Heart left ventricle (tissue), 16 donors: ENCODE measurements at places on chromosomes 5 and 9. TPM values are rescaled to one million over a fixed set of nuclear protein-coding genes. Genes with fewer than 3 reads are reported as not detected.

SH3PXD2B gene
- 1.1 TPM for polyA plus RNA-seq

SLIT3 gene
- polyA plus RNA-seq: 2.5 TPM

AKNA gene
- 4.4 TPM for polyA plus RNA-seq

MARVELD2 gene
- polyA plus RNA-seq: 0.55 TPM

NOL6 gene
- polyA plus RNA-seq: 28.2 TPM

OBP2B gene
- polyA plus RNA-seq: not detected

DNA sequence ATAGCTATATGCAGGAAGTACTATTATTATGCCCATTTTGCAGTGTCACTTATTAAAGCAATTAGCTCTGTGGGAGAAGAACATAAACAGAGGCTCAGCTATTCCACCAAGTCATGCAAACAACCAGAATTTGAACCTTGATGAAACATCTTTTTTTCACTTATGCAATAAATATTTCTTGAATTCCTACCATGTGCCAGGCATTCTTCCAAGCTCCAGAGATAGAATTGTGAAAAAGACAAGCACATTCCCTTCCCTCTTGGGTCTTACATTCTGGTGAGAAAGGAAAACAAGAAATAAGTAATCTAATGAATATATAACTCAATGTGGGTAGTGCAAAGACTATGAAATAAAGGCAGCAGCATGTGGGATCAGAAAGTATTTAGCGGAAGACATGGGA is 32.1 kb upstream of the ADRB2 start:
- no peaks in the 10 kb centered on the region for H3K36me3 ChIP-seq
- no peaks in the 10 kb centered on the region for H3K4me1 ChIP-seq
- H3K27ac ChIP-seq: no peak overlapping the region
- H3K27me3 ChIP-seq: no peaks in the 10 kb centered on the region
- H3K4me3 ChIP-seq: no peak overlapping the region
- DNase-seq: no peak

- H3K27ac ChIP-seq: no peak overlapping the region
- H3K4me3 ChIP-seq: no peak overlapping the region
- no peak for DNase-seq
- no peaks in the 10 kb centered on the region for H3K36me3 ChIP-seq
Observed at GRCh38 chr9:89787595-89787994, 182.8 kb downstream of the GADD45G start.

DNA sequence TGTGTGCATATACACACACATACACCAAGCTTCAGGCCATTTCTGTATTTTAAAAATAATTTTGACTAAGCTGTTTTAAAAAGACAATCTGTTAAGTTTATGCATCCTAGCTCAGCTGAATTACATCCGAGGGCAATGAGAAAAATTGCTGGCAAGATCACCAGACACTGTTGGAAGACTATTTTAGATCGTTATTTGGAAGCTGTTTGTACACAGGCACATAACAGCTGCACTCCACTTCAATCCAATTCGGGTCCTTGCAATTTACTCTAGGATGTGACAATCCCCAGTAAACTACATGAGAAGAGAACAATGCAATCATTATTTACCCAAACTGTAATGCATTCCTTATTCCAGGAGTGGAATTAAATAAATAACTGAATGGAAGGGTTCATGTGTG is 79.3 kb upstream of the RASA1 start:
- no peak overlapping the region for H3K4me3 ChIP-seq
- H3K4me1 ChIP-seq: no peaks in the 10 kb centered on the region
- H3K36me3 ChIP-seq: no peaks in the 10 kb centered on the region
- H3K27me3 ChIP-seq: no peaks in the 10 kb centered on the region
- H3K27ac ChIP-seq: no peak overlapping the region
- DNase-seq: no peak

DNA sequence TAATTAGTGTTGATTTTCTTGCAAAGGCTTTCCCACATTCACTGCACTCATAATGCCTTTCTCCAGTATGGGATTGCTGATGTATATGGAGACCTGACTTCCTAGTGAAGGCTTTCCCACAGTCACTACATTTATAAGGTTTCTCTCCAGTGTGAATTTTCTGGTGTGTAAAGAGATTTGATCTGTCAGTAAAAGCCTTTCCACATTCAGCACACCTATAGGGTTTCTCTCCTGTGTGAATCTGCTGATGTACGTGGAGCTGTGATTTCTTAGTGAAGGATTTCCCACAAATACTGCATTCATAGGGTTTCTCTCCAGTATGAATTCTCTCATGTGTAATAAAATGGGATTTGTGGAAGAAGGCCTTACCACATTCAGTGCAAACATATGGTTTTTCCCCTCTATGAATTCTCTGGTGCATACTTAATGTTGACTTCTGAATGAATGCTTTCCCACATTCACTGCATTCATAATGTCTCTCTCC is 31.1 kb downstream of the ZNF484 start:
- H3K36me3 ChIP-seq: peaks cover 54% of the 10 kb centered on the region
- no peaks in the 10 kb centered on the region for H3K4me1 ChIP-seq
- H3K4me3 ChIP-seq: no peak overlapping the region
- no peaks in the 10 kb centered on the region for H3K27me3 ChIP-seq

DNA sequence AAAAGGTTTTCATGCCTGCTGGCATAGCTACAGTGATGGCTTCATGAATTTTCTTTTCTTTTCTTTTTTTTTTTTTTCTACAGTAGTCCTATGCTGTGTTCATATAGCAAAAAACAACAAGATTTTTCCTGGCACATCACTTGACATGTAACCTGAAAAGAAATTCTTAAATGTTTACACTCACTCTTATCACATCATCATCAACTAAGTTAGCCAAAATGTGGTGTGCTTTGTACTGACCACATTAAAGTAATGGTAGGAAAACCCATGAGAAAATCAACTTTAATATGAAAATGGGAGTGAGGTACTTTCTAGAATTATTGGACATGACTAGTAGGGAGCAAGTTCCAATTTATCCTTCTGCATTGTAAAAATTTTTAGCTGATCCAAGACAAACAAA is 146.7 kb downstream of the SSBP2 start:
- H3K27ac ChIP-seq: no peak overlapping the region
- no peak for DNase-seq
- H3K27me3 ChIP-seq: no peaks in the 10 kb centered on the region
- no peaks in the 10 kb centered on the region for H3K4me1 ChIP-seq
- H3K36me3 ChIP-seq: peaks cover 2% of the 10 kb centered on the region
